ENCODE measurements at places on chromosomes 1 and 21. TPM values are rescaled to one million over a fixed set of nuclear protein-coding genes. Genes with fewer than 3 reads are reported as not detected.

The EPS8L3 gene
- total RNA-seq, result not detected

The PRKAA2 gene
- total RNA-seq, result 0.06 TPM

The OPN3 gene
- 9.0 TPM for total RNA-seq

The GNAT2 gene
- total RNA-seq, result 0.68 TPM

The PRR9 gene
- not detected for total RNA-seq

The CACNA1S gene
- not detected for total RNA-seq

The MED8 gene
- total RNA-seq, result 44.9 TPM

The IL24 gene
- not detected for total RNA-seq

The BMP8B gene
- total RNA-seq, result not detected

The ETV3L gene
- not detected for total RNA-seq

The CCDC181 gene
- total RNA-seq, result not detected

The LCE2A gene
- total RNA-seq, result not detected

The FAM177B gene
- not detected for total RNA-seq

The CD1E gene
- total RNA-seq, result not detected

The F13B gene
- total RNA-seq, result not detected

The AMY2A gene
- not detected for total RNA-seq

Measured in cardiac ventricle fibroblast (primary cell).